ENCODE measurements at places on chromosomes 16 and 17.

GRCh38 chr17:300881-301280 is 51.7 kb downstream of the RPH3AL start:
- DNase-seq: no peak

DNA sequence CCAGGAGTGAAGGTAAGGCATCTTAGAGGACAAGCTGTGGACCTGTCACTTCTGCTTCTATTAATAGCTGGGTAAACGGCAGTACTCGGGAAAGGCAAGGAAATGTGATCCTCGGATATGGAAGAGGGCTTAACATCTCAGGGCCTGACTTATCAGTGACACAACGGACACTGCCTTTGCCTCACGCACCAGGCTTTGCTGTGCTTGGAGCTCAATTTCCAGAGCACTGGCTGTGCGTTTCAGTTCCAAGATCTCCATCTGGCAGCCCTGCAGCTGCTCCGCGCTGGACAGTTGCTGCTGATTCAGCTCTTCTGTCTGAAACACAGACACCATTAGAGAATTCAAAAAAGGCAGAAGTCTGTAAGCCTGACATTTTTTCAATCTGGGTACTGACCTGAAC is 3.5 kb downstream of the KRT40 start:
- no peak for DNase-seq

- DNase-seq: no peak
These were observed 5.8 kb upstream of the RFFL start for GRCh38 chr17:35069311-35069710.

GRCh38 chr16:80009971-80010659 is 409.6 kb upstream of the MAF start:
- no peak for DNase-seq

Measured in thoracic aorta (tissue), 2 donors.